ENCODE measurements at places on chromosomes 5 and 9.
A peak's percentile ranks its signal among the peaks of the same experiment; 100 is the strongest.

DNA sequence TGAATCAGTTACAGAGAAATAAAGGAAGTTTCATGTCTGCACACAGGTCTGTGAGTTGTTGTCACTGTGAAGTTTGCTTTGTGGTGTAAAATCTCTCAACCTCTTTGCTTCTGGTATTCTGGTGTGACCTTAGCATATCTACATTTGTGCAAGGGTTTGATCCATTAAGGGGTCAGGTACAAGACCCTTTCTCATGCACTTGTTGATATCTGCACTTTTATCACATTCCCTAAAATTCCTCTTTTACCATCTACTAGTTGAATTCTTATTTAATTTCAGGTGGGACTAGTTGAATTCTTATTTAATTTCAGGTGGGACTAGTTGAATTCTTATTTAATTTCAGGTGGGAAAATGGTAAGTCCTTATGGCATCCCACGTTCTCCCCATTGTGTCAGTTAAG, 306.7 kb upstream of the ZNF608 start:
- DNase-seq: no peak

- DNase-seq: no peak
Measured at GRCh38 chr9:120612218-120612617, 32.3 kb upstream of the CDK5RAP2 start.

- DNase-seq: no peak
Measured at GRCh38 chr5:121681229-121681855, 170.3 kb upstream of the FTMT start.

- no peak for DNase-seq
Measured at GRCh38 chr5:42767491-42768105, 11.0 kb downstream of the CCDC152 start.

GRCh38 chr5:159187719-159188118, 21.6 kb downstream of the RNF145 start:
- DNase-seq: no peak

DNA sequence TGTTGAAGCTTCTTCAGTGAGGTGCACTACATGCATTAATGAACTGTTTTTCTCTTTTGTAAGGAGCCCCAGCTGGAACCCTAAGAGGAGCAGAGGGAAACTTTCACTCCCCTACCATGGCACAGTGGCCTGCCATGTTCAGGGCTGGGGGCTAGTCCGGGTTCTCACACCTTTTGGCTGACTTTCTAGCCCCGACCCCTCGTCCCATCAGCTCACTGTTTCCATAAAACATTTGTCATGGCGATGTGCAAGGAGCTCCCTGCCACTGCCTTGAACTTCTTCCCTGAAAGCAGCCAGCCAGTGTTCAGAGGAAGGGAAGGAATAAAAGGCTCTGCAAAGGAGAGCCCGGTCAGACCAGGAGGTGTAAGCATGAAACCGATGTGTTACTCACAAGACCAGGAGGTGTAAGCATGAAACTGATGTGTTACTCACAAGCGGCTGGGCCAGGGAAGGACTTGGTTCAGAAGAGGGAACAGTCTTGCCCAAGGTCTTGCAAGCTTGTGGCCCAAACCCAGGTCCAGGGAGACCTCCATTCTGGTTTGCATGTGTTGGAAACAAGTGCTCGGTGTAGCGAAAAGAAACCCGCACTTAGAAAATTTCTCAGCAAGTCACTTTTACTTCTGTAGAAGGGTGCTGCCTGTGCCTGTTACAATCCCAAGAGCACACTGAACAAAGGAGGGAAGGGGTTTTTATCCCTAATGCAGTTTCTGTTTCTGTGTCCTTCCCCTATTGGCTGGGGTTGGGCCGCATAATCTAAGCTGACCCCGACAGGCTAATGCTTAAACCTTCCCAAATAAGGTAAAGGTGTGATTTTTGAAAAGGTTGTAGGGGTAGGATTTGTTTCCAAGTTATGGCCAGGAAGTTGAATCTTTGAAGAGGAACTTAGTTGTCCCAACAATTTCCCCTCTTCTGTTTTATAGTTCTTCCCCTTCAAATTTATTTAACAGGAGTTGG, 3.4 kb upstream of the ABO start:
- DNase-seq: no peak

GRCh38 chr5:103467831-103468230, 94.8 kb downstream of the NUDT12 start:
- no peak for DNase-seq

DNA sequence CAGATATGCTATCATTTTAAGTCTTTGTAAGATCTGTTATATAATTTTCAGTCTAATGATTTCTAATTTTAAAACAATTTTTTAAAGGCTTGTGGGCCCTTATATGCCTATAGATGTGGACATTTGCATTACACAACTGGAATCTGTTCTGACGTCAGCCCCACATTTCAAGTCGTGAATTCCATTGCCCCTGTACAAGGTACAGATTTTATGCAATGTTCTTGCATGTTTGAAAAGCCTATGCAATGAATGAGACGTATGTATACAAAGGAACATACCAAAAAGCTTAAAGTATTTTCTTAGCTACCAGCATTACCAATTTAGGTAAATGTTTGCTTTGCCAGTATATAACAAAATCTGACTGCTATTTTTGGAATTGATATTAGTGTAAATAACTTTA, 77.2 kb downstream of the ITGA1 start:
- no peak for DNase-seq

GRCh38 chr5:61332358-61332749, 296 bp downstream of the ZSWIM6 start:
- no peak for DNase-seq

GRCh38 chr9:129750013-129750638, 2.7 kb downstream of the PTGES start:
- DNase-seq: no peak

DNA sequence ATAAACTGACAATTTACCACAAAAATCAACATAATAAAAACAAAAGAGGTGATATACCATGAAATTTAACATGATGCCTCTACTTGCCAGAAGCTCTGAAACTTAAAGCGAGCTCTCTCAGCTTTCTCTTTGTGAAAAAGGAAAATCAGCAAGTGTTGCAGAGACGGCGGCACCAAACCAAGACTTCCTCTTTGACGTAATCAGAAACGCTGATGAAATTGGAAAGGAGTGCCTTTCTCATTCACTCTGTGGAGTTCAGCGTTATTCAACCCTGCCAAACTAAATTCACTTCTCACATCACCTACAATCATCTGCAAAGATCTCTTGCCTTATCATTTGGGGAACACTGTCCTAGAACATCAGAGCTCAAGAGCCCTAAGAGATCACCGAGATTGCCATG, 32.2 kb downstream of the ANXA6 start:
- DNase-seq: no peak

- peak; percentile 53 for DNase-seq
Measured at GRCh38 chr9:77712533-77713130, 64.5 kb upstream of the GNA14 start.
